Effector CD4-positive, alpha-beta T cell (primary cell): ENCODE measurements at places on chromosomes 5 and 9.

DNA sequence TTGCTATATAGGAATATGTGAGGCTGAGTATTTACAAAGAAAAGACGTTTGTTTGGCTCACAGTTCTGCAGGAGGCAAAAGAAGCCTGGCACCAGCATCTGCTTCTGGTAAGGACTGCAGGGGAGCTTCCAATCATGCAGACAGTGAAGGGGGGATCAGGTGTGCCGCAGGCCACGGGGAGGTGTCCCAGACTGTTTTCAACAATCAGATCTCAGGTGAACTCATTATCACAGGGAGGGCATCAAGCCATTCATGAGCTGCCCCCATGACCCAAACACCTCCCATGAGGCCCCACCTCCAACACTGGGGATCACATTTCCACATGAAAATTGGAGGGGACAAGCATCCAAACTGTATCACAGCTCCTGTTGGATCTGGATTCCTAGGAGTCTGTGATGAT, 30.4 kb upstream of the TRIM14 start:
- no peak for DNase-seq

DNA sequence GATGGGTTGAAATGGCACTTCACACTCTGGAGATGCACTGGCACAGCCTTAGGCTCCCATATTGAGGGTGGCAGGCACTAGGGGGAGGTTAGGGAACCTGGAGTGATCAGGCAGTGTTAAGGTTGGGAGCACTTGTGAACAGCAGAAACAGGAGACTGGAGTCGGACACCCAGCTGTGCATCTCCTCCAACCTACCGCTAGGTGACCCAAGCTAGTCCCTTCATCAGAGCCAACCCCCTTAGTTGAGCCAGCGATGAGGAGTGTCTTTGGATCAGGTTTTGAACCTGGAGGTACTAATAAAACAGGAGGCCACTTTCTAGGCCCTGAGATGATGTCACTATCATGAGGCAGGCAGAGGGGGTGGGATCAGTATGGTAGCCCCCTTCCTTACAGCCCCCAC, 1.7 kb downstream of the ACTL7B start:
- no peak for DNase-seq

- no peak for DNase-seq
These were observed 34.6 kb upstream of the JADE2 start for GRCh38 chr5:134490925-134491271.

- DNase-seq, result no peak
These were observed 29.8 kb upstream of the BICD2 start for GRCh38 chr9:92794426-92794825.

DNA sequence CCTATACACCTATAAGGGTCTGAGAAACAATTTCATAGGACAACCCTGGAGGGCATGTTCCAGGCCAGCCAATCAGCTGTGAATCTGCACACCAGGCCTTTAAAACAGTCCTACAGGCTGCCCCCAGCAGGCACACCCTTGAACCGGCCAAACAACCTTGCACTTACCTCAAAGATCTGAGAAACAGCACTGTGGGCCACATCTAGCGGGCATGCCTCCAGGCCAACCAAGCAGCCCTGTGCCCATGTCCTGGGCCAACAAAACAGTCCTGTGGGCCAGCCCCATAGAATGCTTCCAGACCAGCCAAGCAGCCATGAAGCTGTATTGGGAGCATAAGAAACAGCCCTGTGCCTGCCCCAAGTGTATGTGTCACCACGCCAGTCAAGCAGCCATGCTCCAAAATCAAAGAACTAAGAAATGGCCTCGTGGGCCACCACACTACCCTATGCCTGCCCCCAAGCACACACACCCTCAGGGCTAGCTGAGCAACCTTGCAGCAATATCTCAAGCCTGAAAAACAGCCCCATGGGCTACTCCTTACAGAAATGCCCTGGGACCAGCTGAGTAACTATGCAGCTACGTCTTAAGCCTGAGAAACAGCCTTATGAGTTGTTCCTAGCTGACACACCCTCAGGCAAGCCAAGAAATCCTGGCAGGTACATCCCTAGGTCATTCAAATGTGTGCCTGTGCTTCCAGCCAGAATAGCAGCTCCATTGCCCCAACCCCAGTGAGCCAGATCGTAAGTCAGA, 2243.8 kb upstream of the C9orf72 start:
- no peak for DNase-seq

GRCh38 chr9:130535818-130536521, 43.4 kb upstream of the FUBP3 start:
- DNase-seq, result no peak

- DNase-seq, result no peak
These were observed 77.8 kb upstream of the SHISAL2B start for GRCh38 chr5:64612344-64612961.
